ENCODE measurements at places on chromosomes 6 and 20.

- DNase-seq = no peak
Observed at GRCh38 chr6:70380252-70380651, 33.1 kb upstream of the FAM135A start.

DNA sequence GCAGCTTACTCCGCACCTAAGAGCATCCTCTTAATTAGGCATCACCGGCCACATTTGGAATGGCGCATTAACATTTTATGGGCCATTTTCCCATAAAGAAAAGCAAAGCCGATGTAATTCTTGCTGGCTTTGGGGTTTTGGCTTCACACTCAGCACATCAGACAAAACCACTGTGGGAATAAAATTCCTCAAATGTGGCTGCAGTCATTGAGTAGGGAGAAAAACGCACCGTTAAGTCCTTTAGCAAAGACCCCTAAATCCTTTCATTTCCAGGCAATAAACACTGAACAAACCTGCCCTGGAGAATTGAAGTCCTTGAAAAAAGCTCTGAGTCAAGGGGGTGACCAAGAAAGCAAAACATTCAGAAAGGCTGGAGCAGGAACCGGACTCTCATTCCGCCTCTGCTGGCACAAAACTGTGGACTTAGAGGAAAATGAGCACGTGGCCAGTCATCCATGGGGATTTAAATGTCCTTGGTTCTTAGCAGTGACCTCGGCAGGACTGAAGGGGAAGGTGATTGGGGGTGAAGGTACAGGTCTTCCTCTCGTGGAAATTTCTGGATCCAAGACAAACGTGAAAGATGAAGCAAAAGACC, 102.9 kb downstream of the CDH4 start:
- no peak for DNase-seq

- no peak for DNase-seq
Observed at GRCh38 chr6:99348288-99349170, 945 bp downstream of the FAXC start.

DNA sequence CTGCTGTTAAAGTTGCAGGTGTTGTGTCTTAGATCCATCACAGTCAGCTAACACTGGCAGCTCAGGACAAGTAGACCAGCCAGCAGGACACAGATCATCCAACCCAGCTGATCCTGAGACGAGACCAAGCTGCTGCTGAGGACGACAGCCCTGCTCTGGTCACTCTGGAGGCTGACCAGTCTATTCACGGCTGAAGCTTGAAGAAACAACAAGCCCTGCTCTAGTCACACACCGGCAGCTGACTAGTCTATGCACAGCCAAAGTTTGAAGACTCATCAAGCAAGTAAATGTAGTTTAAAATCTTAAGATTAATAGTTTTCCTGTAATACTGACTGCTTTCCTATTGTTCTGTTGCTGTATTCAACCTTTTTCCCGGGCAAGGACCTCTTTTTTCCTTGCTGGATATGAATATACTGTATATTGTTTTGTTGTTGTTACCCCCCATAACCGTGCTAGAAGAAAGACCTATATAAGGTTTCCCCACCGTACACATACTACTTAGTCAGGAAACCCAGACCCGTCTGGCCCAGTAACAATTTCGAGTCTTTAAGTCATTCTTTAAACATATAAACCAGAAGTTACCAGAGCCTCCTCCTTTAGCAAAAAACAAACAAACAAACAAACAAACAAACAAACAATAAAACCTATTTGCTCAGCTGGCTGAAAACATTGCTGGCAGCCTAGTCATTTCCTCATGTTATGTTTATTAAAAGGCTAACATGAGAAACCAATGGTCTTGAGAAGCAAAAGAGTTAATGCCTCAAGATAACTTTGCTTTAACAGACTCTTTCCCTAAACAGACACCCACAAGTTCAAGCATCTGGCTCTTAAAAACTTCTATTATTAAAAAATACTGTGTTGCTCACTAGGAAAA, 16.7 kb upstream of the GSTA3 start:
- DNase-seq = no peak

Data from NCI-H2171 treated with DMSO at 0.1 percent for 48 hours (cell line).